Cardiac septum (tissue), 1 donor: ENCODE measurements at places on chromosomes 4 and X. TPM values are rescaled to one million over a fixed set of nuclear protein-coding genes. Genes with fewer than 3 reads are reported as not detected.

DNA sequence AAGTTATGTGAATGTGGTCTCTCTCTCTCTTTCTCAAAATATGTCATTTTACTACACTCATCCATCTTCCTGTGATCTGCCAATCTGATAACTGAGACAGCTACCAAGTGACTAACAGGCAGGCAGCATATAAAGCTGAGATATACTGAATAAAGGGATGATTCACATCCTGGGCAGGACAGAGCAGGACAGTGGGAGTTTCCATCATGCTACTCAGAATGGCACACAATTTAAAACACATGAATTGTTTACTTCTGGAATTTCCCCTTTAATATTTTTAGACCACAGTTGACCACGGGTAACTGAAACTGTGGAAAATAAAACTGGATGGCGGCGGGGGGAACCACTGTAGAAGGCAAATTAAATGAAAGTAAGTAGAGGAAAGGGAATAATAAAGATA lies 58.6 kb upstream of the DCTD start:
- DNase-seq = no peak

Gene SETD7
- total RNA-seq = 58.6 TPM

GRCh38 chr4:8553216-8553615 lies 27.0 kb upstream of the GPR78 start:
- peak; percentile 65 for DNase-seq

DNA sequence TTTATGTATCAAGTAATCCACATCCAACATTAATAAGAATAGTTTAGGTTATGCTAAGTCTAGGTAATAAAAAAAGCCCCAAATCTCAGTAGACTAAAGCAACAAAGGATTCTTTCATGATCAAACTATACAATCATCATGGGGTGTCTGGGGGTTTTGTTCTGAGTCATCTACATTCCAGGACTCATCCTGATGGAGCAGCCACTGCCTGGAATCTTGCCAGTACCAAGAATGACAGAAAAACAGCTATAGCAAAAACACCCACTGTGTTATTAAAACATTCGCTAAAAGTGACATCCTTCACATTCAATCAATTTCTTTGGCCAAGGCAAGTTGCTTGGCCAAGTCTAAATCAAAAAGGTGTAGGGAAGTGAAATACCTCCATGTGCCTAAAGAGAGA lies 3.9 kb upstream of the ARHGEF38 start:
- no peak for DNase-seq

Gene GAK
- total RNA-seq = 36.1 TPM

Gene SULT1B1
- 0.59 TPM for total RNA-seq

GRCh38 chr4:57043347-57044251 lies 64.9 kb downstream of the POLR2B start:
- DNase-seq = no peak
